ENCODE measurements at places on chromosomes 13 and 19. TPM values are rescaled to one million over a fixed set of nuclear protein-coding genes. Genes with fewer than 3 reads are reported as not detected.

Gene HSD17B14
- total RNA-seq, result 67.6 TPM

Gene WDR87
- not detected for total RNA-seq

Gene CRB3
- 71.4 TPM for total RNA-seq

Gene CLIP3
- total RNA-seq, result 12.8 TPM

Gene COMP
- total RNA-seq, result 2.8 TPM

Gene LRRC63
- total RNA-seq, result not detected

Gene CLDN10
- 0.83 TPM for total RNA-seq

Gene ZNF136
- 10.0 TPM for total RNA-seq

Gene C19orf33
- 126 TPM for total RNA-seq

GRCh38 chr13:110841846-110842245 lies 73.0 kb downstream of the ANKRD10 start:
- H3K27ac ChIP-seq, result no peak overlapping the region
- H3K36me3 ChIP-seq, result no peaks in the 10 kb centered on the region
- no peak for DNase-seq
- no peaks in the 10 kb centered on the region for H3K27me3 ChIP-seq

DNA sequence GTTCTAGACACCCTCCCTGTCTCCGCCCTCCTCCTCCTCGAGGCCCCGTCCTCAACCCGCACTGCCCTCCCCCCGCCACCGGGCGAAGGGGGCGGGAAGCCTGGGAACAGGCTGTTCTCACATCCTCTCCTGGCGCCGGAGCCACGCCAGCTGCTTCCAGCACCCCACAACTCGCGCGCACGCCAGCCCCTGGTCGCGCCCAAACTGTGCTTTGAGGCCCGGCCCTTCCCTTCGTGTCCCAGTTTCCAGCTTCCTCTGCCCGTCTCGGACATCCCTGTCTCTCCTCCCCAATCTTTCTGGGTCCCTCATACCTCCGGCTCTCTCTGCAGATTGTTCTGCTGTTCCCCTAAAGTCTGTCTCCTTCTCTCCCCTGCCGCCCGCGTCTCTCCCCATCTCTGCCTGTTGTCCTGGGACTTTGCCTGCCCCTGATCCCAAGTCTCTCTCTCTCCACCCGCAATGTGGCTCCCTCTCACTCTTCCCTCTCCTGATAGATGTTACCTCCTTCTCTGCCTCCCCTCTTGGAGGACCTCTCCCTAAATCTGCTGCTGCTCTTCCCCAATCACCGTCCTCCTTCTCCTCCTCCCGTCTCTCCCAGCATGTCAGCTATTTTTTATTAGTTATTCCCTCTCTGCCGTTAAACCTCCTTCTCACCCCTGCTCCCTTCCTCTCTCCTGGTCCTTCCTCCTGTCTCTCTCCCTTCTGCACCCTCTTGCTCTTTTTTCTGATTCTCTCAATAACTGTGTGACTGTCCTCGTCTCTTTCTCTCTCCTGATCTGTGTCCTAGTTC lies 14.2 kb downstream of the DPF1 start:
- H3K4me3 ChIP-seq, result no peak overlapping the region
- no peaks in the 10 kb centered on the region for H3K36me3 ChIP-seq
- DNase-seq, result peak; percentile 84
- H3K27ac ChIP-seq, result peak overlapping the region; percentile 93
- peaks cover 27% of the 10 kb centered on the region for H3K4me1 ChIP-seq

DNA sequence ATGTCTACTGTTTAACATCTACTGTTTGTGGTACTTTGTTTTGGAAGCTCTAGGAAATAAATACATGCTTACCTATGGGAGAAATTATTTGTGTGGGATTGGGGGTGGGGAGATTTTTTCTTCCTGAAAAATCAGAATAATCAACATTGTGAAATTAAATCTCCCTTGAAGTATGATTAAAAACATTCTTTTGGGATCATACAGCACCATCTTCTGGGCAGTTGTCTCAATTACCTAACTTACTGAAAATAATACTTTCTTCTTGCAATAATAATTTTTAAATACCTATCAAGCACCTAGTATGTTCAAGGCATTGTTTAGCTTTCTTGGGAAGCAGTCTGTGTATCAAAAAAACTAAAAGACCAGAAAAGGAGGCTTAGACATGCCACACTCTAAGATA lies 576.5 kb upstream of the ARGLU1 start:
- no peak overlapping the region for H3K4me3 ChIP-seq
- H3K36me3 ChIP-seq, result no peaks in the 10 kb centered on the region
- no peaks in the 10 kb centered on the region for H3K4me1 ChIP-seq
- no peak overlapping the region for H3K27ac ChIP-seq
- H3K27me3 ChIP-seq, result no peaks in the 10 kb centered on the region

DNA sequence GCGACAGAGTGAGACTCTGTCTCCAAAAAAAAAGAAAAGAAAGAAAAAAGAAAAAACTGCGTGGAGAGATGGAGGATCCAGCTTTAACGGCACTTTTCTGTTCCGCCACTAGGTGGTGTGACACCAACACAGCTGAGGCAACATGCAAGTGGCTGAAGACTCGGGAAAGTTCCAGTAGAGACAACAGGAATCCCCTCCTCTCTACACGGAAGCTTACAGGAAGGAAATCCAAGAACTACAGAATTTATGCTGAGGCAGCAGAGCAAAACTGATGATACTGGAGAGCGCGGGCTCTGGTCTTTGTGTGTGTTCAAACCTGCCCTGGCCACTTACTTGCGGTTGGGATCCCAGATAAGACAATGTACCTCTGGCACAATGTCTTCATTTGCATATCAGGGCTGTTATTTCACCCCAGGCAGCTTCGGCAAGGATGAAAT lies 9.9 kb downstream of the RANBP3 start:
- H3K27me3 ChIP-seq, result no peaks in the 10 kb centered on the region
- H3K27ac ChIP-seq, result peak overlapping the region; percentile 76
- peak; percentile 88 for DNase-seq

DNA sequence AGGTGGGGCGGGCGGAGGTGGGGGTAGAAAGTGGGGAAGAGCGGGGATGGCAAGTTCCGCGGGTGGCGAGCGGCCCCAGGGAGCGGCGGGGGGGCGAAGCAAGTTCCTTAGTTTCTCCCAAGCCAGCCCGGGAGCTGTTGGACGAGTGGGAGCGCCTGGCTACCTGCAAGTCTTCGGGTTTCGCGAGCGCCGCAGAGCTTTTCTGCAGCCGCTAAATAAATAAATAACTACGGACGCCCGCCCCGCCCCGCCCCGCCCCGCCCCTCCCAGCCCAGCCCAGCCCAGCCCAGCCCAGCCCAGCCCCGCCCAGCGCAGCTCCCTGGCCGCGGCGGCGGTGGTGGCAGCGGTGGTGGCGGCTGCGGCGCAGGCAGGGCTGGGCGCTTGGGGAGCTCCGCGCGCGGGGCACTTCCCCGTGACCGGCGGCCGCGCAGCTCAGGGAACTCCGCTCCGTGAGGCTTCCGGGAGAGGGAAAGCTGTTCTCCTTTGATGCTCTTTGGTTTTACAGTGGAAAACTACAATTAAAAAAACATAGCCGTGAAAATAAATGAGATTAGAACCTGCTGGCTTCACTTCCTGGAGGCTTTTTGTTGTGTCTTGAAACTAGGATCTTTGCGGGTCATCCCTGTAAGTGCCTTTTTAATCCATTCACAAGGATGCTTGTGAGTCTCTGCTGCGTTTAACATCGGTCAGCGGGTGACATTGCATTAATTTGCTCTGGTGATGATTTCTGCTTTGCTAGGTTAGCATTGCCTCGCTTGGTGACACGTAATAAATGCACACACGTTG lies at the start of gene UBE2L5:
UBE2L5 (plus strand) TSS at position 440 of the 786 bp plus-strand sequence. CDS start 5,498 bp downstream, outside the sequence.
- H3K4me3 ChIP-seq, result peak within 1 kb of the TSS; percentile 67
- H3K27ac ChIP-seq, result peak within 1 kb of the TSS; percentile 89
- H3K36me3 ChIP-seq, result no peaks in the 10 kb centered on the region
- H3K4me1 ChIP-seq, result peaks cover 5% of the 10 kb centered on the region

GRCh38 chr19:7106711-7107657 lies 37.5 kb downstream of the ZNF557 start:
- no peak overlapping the region for H3K27ac ChIP-seq
- H3K27me3 ChIP-seq, result no peaks in the 10 kb centered on the region
- DNase-seq, result no peak
- no peaks in the 10 kb centered on the region for H3K4me1 ChIP-seq

GRCh38 chr13:46374710-46375109 lies 12.3 kb downstream of the RUBCNL start:
- H3K36me3 ChIP-seq, result no peaks in the 10 kb centered on the region
- no peak overlapping the region for H3K4me3 ChIP-seq
- H3K27ac ChIP-seq, result peak overlapping the region; percentile 57
- no peak for DNase-seq
- H3K4me1 ChIP-seq, result peaks cover 12% of the 10 kb centered on the region

GRCh38 chr19:42140125-42140754 lies 8.0 kb upstream of the POU2F2 start:
- H3K4me1 ChIP-seq, result no peaks in the 10 kb centered on the region
- H3K4me3 ChIP-seq, result no peak overlapping the region
- no peaks in the 10 kb centered on the region for H3K36me3 ChIP-seq

DNA sequence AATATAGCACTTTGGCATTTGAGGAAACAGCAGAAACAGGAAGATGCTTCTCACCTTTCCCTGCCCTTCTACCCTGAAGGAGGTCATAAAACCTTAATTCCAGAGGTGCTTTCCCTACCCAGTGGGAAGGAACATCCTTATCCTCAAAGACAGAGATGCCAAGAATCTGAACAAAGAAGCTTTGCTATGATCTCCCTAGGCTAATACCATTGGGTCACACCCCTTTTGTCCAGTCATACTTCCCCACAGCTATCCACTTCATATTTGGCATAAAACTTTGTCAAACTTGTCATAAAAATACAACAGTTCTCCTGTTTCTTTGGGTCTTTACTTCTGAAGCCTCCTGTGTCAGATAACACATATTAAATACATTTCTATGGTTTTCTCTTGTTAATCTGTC lies 21.7 kb upstream of the RXFP2 start:
- no peak overlapping the region for H3K27ac ChIP-seq
- H3K4me3 ChIP-seq, result no peak overlapping the region
- no peaks in the 10 kb centered on the region for H3K36me3 ChIP-seq
- no peak for DNase-seq
- H3K27me3 ChIP-seq, result no peaks in the 10 kb centered on the region
- H3K4me1 ChIP-seq, result no peaks in the 10 kb centered on the region

GRCh38 chr13:66443926-66444325 lies 786.2 kb downstream of the PCDH9 start:
- no peak overlapping the region for H3K27ac ChIP-seq
- no peak for DNase-seq
- no peaks in the 10 kb centered on the region for H3K4me1 ChIP-seq

GRCh38 chr13:44819245-44819644 lies 170.0 kb downstream of the NUFIP1 start:
- peak; percentile 75 for DNase-seq
- H3K4me1 ChIP-seq, result peaks cover 35% of the 10 kb centered on the region
- peak overlapping the region; percentile 78 for H3K27ac ChIP-seq
- H3K4me3 ChIP-seq, result no peak overlapping the region
- H3K27me3 ChIP-seq, result no peaks in the 10 kb centered on the region

DNA sequence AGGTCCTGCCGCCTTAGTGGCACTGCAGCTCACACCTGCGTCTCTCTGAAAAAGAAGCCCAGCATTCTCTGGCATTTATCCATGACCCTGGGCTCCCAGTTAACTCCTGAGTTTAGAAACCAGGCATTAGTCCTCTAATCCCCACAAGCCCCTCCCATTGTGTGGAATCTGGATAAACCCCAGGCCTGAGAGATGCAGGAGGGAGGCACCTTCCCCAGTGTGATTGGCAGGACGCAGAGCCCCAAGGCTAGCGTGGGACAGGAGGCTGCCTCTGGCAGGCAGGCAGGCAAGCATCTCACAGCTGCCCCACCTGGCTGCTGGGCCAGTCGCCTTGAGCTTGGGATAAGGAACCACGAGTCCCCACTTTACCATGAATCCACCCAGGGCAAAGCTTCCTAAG lies 11.0 kb upstream of the SERPINE3 start:
- no peaks in the 10 kb centered on the region for H3K36me3 ChIP-seq
- H3K27ac ChIP-seq, result no peak overlapping the region
- no peaks in the 10 kb centered on the region for H3K4me1 ChIP-seq
- H3K27me3 ChIP-seq, result no peaks in the 10 kb centered on the region
- H3K4me3 ChIP-seq, result no peak overlapping the region
- DNase-seq, result peak; percentile 16

Measured in hepatocyte (in vitro differentiated cells).